ENCODE measurements at places on chromosomes 5 and 9.

GRCh38 chr9:120368799-120369198 is 211.2 kb downstream of the CDK5RAP2 start:
- DNase-seq, result no peak

- no peak for DNase-seq
Measured at GRCh38 chr5:58983526-58984452, 400.9 kb downstream of the RAB3C start.

DNA sequence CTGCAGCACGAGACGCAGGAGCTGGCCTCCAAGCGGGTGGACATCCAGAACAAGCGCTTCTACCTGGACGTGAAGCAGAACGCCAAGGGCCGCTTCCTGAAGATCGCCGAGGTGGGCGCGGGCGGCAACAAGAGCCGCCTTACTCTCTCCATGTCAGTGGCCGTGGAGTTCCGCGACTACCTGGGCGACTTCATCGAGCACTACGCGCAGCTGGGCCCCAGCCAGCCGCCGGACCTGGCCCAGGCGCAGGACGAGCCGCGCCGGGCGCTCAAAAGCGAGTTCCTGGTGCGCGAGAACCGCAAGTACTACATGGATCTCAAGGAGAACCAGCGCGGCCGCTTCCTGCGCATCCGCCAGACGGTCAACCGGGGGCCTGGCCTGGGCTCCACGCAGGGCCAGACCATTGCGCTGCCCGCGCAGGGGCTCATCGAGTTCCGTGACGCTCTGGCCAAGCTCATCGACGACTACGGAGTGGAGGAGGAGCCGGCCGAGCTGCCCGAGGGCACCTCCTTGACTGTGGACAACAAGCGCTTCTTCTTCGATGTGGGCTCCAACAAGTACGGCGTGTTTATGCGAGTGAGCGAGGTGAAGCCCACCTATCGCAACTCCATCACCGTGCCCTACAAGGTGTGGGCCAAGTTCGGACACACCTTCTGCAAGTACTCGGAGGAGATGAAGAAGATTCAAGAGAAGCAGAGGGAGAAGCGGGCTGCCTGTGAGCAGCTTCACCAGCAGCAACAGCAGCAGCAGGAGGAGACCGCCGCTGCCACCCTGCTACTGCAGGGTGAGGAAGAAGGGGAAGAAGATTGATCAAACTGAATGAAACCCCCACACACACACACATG is 654 bp downstream of the PURA start:
- DNase-seq, result peak; percentile 58

GRCh38 chr5:178555771-178556211 is 34.4 kb downstream of the COL23A1 start:
- no peak for DNase-seq

- no peak for DNase-seq
Measured at GRCh38 chr9:99778836-99779235, 42.8 kb upstream of the NR4A3 start.

GRCh38 chr5:132641241-132641723 is 16.7 kb upstream of the IL13 start:
- DNase-seq, result no peak

GRCh38 chr5:19626211-19626610 is 361.8 kb downstream of the CDH18 start:
- no peak for DNase-seq

GRCh38 chr9:25913806-25914205 is 235.6 kb upstream of the TUSC1 start:
- DNase-seq, result no peak

- no peak for DNase-seq
Measured at GRCh38 chr5:170562166-170562874, 58.5 kb downstream of the KCNIP1 start.

GRCh38 chr5:92401492-92401891 is 1018.4 kb upstream of the ARRDC3 start:
- DNase-seq, result peak; percentile 10

DNA sequence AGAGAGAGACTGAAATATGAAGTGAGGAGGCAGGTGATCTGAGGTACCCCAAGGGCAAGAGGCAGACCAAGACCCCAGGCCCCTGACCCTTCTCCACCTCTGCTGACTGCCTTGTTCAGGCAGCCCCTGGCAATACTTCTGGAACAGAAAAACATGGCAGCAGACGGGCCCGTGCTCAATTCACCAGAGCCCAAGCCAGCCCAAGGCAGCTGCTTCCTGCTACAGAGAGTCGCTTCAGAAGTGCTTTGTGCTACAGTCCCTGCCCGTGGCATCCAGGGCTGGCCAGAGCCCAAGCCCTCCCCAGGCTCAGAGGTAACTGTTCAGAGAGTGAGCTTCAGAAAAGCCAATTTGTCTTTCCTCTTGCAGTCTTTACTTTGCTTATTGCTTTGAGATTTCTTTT is 151.4 kb upstream of the FSTL4 start:
- no peak for DNase-seq

GRCh38 chr9:68931821-68932220 is 82.1 kb downstream of the PRKACG start:
- DNase-seq, result no peak

DNA sequence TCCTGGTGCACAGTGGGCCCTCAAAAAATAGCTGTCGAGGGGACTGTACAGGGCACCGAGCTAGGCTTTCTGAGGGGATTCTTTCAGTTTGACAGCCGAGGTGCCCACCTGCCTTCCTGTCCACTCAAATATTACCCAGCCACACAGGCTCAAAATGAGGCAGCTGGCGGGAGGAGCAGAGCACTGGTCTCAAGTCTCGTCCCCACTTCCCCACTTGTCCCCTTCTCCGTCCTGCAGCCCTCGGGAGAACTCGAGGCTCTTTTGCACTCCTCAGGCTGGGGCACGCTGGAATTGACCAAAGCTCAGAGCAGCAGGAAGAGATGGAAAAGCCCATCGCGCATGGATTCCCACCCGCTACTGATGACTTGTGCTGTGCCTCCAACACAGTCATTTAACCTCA is 185.2 kb downstream of the HSPA4 start:
- no peak for DNase-seq

DNA sequence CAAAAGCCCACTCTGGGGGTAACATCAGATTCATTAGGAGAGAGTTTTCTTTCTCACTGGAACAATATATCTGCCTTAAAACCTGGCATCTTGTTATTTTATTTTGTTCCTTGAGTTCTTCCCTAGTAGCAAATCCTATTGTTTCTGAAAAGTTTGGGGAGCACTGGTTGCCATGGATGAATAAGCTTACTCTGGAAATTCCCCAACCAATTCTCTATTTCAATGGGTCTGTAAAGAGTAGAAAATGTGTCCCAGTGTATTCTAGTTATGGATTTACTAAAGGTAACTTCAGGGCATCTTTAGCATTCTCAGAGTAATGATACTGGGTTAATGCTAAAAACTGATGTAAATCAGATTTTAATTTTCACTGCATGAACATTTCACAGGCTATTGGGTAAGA is 94.2 kb upstream of the S1PR3 start:
- DNase-seq, result no peak

GRCh38 chr5:95985249-95985648 is 23.6 kb upstream of the ELL2 start:
- DNase-seq, result no peak

GRCh38 chr9:134296301-134297082 is 29.8 kb upstream of the RXRA start:
- DNase-seq, result no peak

DNA sequence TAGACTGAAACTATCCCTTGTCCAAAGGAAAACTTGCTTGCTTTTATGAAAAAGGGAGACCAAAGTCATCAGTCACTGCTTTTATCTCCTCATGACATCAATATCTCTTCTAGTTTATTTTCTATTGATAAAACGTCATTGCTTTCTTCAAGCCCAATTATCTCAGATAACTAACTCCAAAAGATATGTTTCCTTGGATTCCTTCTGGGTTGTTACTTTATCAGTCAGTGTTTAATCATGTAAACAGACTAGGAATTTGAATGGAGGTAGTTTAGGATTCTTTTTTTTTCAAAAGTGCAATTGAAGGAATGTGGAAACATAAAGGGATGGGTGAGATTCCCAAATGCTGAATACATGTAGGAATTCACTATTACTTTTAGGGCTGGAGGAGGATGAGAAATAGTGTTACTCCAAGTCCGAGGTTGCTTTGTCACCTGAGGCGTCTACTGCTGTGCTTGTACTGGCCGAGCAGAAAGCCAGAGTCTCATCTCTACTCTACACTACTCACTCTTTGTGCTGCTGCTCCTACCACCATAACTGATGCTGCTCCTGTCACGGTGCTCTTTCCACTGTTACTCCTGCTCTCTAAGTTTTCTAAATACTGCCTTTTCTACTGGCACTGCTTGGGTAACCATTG is 1697.1 kb upstream of the NUDT12 start:
- DNase-seq, result no peak

GRCh38 chr9:3884736-3885135 is 358.9 kb upstream of the RFX3 start:
- no peak for DNase-seq
